ENCODE measurements at places on chromosomes 1 and 21. TPM values are rescaled to one million over a fixed set of nuclear protein-coding genes. Genes with fewer than 3 reads are reported as not detected.
A peak's percentile ranks its signal among the peaks of the same experiment; 100 is the strongest.

DNA sequence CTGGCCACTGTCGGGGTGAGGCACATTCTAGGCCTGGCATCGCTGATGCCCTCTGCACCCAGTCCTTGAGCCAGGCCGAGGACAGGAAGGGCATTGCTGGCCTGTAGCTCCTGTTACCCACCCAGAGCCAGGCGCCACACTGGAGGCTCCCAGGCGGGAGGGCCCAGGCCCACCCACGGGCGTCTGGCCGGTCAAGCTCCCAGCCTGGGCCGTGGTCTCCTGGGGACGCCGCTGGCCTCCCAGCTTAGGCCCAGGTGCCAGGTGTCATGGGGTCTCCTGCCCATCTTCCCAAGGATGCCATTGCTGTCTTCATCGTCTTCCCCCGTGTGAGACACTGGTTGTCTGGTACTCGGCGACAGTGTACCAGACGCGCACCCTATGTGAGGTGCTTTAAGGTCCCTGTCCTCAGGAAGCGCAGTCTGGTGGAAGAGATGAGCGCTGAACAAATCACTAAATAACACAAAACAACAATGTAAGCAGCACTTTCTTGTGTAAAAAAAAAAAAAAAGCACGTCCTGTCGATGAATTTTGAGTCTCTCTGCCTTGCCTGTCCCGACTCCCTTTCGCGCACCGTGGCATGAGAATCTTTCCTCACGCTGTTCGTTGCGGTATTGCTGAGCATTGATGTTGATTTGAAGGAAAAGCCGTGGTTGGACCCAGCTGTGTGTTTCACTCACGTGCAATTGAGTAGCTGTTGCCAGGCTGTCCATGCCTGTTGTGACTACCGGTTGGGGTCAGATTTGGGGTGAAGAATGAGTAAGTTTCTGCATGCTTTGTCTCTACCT, 27.0 kb upstream of the TRAPPC10 start:
- H3K4me1 ChIP-seq = no peaks in the 10 kb centered on the region
- no peak for DNase-seq
- no peaks in the 10 kb centered on the region for H3K27me3 ChIP-seq
- no peaks in the 10 kb centered on the region for H3K36me3 ChIP-seq

- H3K27me3 ChIP-seq = no peaks in the 10 kb centered on the region
- H3K4me3 ChIP-seq = peak overlapping the region; percentile 79
- peak overlapping the region; percentile 52 for H3K27ac ChIP-seq
- H3K4me1 ChIP-seq = peaks cover 17% of the 10 kb centered on the region
- DNase-seq = peak; percentile 81
These were observed 722 bp downstream of the LZIC start for GRCh38 chr1:9942399-9942938.

The DIRAS3 gene
- not detected for total RNA-seq

- H3K4me3 ChIP-seq = no peak overlapping the region
- H3K27ac ChIP-seq = no peak overlapping the region
- no peaks in the 10 kb centered on the region for H3K27me3 ChIP-seq
- no peak for DNase-seq
- no peaks in the 10 kb centered on the region for H3K4me1 ChIP-seq
These were observed 838 bp upstream of the GRIK3 start for GRCh38 chr1:37035014-37035691.

The KIF14 gene
- 15.2 TPM for total RNA-seq

The DCAF6 gene
- 84.6 TPM for total RNA-seq

- H3K4me3 ChIP-seq = no peak overlapping the region
- no peaks in the 10 kb centered on the region for H3K36me3 ChIP-seq
- DNase-seq = peak; percentile 14
- peaks cover 55% of the 10 kb centered on the region for H3K4me1 ChIP-seq
- H3K27me3 ChIP-seq = no peaks in the 10 kb centered on the region
These were observed 125.7 kb upstream of the GADD45A start for GRCh38 chr1:67559222-67559700.

The KRTAP7-1 gene
- total RNA-seq = not detected

The HSF2BP gene
- total RNA-seq = 0.76 TPM

DNA sequence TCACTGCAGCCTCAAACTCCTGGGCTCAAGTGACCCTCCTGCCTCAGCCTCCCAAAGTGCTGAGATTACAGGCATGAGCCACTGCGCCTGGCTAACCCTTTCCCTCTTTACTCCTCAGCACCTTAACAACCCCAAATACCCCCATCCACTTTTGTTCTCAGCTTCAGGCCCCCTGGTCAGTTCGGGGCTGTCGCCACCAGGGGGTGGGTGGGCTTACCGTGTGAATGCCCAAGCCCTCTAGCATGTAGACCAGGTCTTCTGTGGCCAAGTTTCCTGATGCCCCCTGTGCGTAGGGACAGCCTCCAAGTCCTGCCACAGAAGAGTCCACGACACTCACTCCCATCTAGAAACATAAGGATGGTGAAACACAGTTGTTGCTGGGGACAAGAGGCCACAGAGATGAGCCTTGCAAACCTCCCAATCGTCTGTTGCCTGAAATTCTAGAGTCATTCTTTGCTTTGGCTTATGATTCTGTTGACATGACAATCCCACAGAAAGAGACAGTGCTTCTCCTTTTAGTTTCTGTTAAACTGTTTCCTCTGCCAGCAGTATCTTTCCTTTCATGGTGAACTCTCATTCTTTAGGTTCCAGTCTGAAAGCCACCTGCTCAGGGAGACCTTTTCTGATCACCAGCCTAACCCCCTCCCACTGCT, 3.8 kb upstream of the GALE start:
- no peaks in the 10 kb centered on the region for H3K36me3 ChIP-seq
- DNase-seq = no peak
- no peaks in the 10 kb centered on the region for H3K27me3 ChIP-seq

DNA sequence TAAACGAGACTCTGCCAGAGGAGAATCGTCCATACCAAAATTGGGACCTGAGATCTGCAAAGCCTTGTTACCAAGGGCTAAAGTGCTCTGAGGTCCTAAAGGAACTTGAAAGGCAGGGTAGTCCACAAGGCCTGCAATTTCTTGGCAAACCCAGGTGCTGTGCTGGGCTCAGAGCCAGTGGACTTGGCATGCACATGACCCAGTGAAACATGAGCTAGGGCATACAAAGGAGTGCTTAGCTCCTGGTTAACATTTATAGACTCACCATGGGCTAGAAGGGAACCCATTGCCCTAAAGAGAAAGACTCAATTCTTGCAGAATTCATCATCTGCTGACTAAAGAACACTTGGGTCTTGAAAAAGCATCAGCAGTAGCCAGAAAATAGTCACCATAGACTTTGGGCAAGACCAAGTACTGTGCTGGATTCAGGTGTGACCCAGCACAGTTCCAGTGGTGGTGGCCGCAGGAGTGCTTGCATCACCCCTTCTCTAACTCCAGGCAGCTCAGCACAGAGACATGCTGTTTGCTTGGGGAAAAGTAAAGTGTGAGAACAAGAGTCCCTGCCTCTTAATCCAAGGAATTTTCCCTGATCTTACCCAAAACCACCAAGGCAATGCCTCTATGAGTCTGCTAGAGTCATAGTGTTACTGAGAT, 1069.4 kb upstream of the ADGRL2 start:
- H3K4me3 ChIP-seq = no peak overlapping the region
- no peak overlapping the region for H3K27ac ChIP-seq
- no peaks in the 10 kb centered on the region for H3K4me1 ChIP-seq

The NUDT4B gene
- total RNA-seq = not detected

- no peak for DNase-seq
- H3K4me3 ChIP-seq = no peak overlapping the region
- no peaks in the 10 kb centered on the region for H3K27me3 ChIP-seq
- H3K4me1 ChIP-seq = peaks cover 31% of the 10 kb centered on the region
- H3K36me3 ChIP-seq = no peaks in the 10 kb centered on the region
These were observed 58.4 kb downstream of the S1PR1 start for GRCh38 chr1:101295209-101295608.

The KCNJ15 gene
- not detected for total RNA-seq

GRCh38 chr21:26732432-26733221, 112.6 kb downstream of the ADAMTS1 start:
- H3K27me3 ChIP-seq = no peaks in the 10 kb centered on the region
- H3K4me1 ChIP-seq = no peaks in the 10 kb centered on the region
- no peak overlapping the region for H3K4me3 ChIP-seq
- no peaks in the 10 kb centered on the region for H3K36me3 ChIP-seq

The MATN1 gene
- total RNA-seq = 0.19 TPM

DNA sequence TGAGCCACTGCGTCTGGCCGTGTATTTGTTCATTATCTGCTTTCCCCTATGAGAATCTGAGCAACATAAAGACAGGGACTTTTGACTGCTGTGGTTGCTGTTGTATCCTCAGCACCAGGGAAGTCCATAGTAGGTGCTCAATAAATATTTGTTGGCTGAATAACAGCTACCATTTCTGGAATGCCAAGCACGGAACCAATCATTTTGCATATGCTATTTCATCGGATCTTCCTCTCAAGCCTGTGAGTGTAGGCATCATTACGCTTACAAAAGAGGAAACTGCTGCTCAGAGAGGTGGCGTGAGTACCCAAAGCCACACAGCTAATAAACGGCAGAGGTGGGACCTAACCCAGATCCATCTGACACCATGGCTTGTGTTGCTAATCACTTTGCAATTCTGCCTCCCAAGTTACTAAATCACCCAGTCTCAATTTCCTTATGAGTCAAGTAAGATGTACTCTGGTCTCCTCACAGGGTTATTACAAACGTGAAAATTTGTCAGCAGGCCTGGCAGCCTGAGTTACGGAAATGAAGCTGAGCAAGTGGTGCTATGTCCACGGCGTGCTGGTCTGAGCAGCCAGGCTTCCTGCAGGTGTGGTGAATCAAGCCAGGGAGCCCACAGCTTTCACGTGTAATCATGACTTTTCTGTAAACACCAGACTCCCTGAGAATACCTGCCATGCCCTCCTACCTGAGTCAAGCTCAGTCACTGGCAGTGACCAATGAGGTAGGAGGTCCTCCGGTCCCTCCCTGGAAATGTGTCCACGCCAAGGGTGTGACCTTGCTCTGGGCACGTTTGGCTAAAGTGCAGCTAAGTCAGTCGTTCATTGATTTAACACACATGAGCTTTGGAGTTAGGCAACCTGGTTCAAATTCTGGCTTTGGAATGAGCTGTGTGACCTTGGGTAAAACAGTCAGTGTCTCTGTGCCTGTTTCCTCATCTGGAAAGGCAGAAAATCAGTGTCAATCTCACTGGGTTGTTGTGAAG, 4.8 kb upstream of the RHCE start:
- no peak overlapping the region for H3K27ac ChIP-seq
- no peaks in the 10 kb centered on the region for H3K27me3 ChIP-seq
- peak; percentile 26 for DNase-seq
- H3K4me3 ChIP-seq = no peak overlapping the region

Measured in Karpas-422 (cell line).